Activated CD8-positive, alpha-beta memory T cell treated with anti-CD3 and anti-CD28 coated beads, Interleukin-2, amount 50 U/mL, for 48 hours (primary cell): ENCODE measurements at places on chromosomes 2 and 18.

GRCh38 chr2:151640087-151640486 lies 94.2 kb downstream of the NEB start:
- DNase-seq: no peak

DNA sequence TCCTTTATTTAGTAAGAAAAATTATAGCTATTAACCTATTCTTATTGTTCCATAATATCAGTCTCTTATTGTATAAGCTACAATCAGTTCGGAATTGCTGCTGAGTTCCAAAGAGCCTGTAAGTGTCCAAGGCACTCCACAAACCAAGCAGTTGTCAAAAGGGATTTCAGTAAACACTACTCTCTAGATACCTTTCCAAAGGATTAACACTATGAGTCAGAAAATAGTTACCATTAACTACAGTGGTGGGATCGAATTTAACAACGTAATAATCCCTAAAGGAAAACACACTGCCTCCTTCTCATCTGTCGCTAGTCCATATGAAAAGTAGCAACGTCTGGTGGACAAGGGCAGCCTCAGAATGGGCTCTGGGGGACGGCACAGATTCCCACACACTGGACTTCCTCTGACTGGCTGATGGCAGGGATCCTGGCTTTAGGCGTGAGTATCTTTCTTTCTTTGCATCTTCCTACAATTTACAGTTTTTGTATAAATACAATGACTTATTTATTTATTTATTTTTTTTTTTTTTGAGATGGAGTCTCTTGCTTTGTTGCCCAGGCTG lies 8.8 kb downstream of the TGFBRAP1 start:
- DNase-seq: no peak

DNA sequence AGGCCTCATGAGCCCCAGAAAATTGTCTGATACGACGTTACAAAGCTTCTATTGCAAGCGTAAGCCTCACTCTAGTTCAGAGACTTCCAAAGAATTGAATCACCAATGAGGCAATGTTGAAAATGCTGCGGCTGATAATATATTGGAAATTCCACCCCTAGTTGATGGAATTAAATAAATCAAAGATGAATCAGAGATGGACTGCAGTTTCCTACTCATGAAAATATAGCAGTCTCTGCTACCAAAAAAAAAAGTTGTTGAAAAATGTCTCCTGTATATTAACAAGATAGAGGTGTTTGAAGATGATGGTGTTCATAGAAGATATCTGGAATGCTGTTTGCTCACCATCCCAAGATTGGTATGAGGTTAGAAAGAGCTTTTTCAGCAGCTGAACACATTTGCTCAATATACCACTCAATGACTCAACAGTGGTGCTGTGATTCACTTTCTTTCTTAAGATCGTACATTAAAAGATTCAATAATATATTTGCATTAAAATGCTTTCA lies 99.8 kb upstream of the ARHGAP28 start:
- no peak for DNase-seq

- no peak for DNase-seq
These were observed 376.8 kb downstream of the TSN start for GRCh38 chr2:122132147-122132691.

- DNase-seq: no peak
These were observed 79.8 kb downstream of the MOGAT1 start for GRCh38 chr2:222751238-222751637.

GRCh38 chr2:81835321-81836000 lies 1530.9 kb upstream of the LRRTM1 start:
- no peak for DNase-seq

GRCh38 chr18:41974796-41975201 lies 19.8 kb downstream of the PIK3C3 start:
- no peak for DNase-seq

DNA sequence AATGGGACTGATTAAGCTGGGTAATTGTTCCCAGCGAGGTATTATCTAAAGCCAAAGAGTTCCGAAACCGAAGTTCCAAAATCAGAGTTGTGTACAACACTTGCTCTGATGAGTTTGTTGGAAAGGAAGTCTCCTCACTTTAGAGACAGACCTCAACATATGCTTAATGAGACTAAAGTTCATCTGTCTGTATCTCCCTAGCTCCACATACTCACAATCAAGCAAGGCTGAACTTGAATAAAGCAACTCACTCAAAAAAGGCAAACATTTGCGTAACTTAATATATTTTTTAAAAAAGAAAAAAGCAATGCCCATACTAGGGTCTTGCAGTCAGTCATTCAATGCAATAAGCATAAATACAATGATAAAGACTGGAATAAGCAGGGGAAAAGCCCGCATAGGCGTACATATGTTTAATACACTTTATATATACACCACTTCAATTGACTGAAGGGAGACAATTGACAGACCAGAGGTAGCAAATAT lies 60.0 kb downstream of the IRS1 start:
- no peak for DNase-seq

- DNase-seq: no peak
These were observed 117.5 kb upstream of the CRIM1 start for GRCh38 chr2:36238106-36238505.

DNA sequence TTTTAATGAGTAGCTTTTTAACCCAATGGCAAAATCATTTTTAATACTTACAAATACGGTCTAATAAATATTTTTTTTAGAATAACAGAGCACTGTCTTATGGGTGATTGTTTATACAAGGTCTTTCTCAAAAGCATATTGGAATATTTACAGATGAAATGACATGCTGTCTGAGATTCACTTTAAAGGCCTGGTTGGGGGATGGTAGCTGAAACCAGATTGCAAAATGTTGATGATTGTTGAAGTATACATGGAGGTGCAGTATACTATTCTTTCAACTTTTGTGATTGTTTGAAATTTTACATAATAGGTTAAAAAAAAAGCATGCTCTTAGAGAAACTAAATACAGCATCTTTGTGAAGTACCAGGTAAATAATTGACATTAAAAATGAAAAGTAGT lies 111.2 kb downstream of the FMNL2 start:
- no peak for DNase-seq

- DNase-seq: peak; percentile 62
These were observed 319.9 kb upstream of the SALL3 start for GRCh38 chr18:78659748-78660147.

GRCh38 chr2:169160926-169161481 lies 91.6 kb downstream of the DHRS9 start:
- DNase-seq: no peak

DNA sequence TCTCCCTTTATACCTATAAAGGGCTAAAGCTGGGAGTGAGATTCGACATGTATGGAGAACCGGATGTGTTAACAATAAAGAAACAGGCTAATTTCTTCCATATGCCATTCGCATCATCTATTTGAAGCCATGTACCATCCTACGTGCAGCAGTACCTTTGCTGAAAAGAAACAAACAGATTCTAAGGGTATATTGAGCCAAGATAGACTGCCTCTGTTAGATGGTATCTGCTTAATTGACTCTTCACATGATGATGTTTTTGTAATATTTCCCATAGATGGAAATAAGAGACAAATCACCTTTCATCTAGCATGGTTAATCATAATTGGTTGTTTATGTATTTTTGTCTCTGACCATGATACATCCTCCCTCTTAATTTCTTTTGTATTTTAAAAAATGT lies 32.1 kb upstream of the PAX3 start:
- no peak for DNase-seq

- peak; percentile 75 for DNase-seq
These were observed 37.5 kb downstream of the PAX8 start for GRCh38 chr2:113240915-113241911.

- no peak for DNase-seq
These were observed 405 bp downstream of the CASP10 start for GRCh38 chr2:201183365-201183727.

DNA sequence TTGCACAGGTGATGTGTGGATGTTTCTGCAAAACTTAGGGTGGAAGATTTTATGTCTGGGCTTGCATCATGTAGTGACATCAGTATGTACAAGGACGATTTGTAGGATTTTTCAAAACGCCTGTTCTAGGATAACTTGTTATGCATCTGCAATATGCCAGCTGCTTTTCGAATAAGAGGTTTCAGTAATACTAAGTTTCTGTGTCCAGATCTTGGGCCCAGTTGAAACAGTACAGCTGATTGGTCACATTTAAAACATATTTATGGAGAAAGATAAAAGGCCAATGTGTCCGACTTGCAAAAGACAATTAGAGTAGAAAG lies 1.2 kb downstream of the PTPN4 start:
- no peak for DNase-seq

DNA sequence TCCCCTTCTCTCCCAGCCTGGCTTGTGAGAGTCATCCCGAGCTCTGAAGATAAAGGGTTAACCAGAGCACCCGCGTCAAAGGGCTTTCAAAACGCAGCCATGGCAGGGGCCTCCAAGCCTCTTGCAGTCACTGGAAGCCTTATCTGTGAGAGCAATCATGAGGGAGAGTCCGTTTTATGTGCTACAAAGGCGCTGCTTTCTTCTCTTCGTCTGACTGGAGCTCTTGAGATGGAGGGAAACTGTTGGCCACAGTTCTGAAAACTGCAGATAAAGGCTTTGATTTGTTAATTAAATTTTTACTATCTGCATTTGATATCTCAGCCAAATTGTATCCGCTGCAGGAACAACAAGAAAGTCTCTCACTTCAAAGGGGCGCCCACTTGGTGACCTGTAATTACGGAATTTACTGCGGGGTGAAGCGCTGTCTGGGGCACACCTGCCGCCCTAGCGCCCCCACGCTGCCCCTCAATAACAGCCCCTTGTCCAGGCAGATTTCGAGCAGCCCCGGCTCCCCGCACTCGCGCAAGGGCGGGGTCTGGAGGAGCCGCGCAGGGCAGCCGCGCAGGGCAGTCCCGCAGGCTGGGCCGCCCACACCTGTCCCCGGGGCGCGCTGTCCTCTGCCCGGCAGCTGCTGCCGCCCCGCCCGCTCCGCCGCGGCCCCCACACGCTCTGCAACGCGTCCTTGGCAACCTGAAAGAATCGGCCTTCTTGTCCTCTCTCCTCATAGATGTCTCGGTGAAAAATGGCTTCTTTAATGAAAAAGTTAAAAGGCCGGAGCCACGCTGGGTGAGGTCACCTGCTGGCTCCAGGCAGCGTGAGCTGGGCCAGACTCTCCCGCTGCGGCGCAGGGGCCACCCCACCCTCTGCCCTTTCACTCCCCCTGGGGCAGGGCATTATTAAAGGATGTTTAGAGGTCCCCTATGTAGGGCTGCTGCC lies 217.9 kb downstream of the VAPA start:
- DNase-seq: no peak
